GM23338 (cell line): ENCODE measurements at places on chromosomes 1 and 21.

GRCh38 chr1:156052862-156053767 is 483 bp downstream of the UBQLN4 start:
- DNase-seq = peak; percentile 94
- H3K27me3 ChIP-seq = no peaks in the 10 kb centered on the region
- H3K4me3 ChIP-seq = peak overlapping the region; percentile 93
- H3K27ac ChIP-seq = peak overlapping the region; percentile 84

DNA sequence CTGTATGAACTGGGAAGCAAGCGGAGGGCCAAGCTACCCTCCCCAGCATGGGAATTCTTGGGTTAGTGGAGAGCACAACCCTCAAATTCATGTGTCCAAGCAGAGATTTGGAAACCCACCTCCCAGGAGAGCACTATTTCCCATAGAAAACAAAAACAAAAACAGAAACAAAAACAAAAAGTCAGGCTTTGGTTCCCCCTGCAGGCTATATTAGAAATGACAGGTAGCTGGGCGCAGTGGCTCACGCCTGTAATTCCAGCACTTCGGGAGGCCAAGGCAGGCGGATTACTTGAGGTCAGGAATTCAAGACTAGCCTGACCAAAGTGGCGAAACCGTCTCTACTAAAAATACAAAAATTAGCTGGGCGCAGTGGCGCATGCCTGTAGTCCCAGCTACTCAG is 10.8 kb downstream of the MINDY1 start:
- no peak overlapping the region for H3K4me3 ChIP-seq
- peak overlapping the region; percentile 59; the same call in 1 of the 2 replicates for H3K27ac ChIP-seq
- H3K4me1 ChIP-seq = no peaks in the 10 kb centered on the region
- peak; percentile 66 for DNase-seq
- H3K27me3 ChIP-seq = no peaks in the 10 kb centered on the region
- no peaks in the 10 kb centered on the region for H3K36me3 ChIP-seq

DNA sequence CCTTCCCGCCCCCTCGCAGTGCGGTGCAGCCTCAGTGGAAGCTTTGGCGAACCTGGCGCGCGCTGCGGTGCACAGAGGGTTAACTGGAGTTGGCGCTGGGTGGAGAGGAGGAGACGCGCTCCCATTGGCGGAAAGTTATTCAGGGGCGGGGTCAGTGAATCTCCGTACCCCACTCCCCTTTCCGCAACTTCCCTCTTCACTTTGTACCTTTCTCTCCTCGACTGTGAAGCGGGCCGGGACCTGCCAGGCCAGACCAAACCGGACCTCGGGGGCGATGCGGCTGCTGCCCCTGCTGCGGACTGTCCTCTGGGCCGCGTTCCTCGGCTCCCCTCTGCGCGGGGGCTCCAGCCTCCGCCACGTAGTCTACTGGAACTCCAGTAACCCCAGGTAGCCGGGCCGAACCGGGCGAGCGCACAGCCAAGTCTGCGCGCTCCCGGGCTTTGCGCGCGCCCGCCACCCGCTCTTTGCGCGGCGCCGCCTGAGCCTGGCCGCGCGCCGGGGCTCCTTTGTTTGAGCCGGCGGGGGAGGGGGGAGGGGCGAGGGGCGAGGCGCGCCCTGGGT is at the start of gene EFNA4:
EFNA4 (plus strand) TSS at position 191 of the 561 bp plus-strand sequence; CDS start at position 275, 84 bp downstream.
- H3K27ac ChIP-seq = peak within 1 kb of the TSS; percentile 88; the same call in 1 of the 2 replicates
- peaks cover 16% of the 10 kb centered on the region for H3K4me1 ChIP-seq
- peaks cover 6% of the 10 kb centered on the region; the same call in 1 of the 2 replicates for H3K27me3 ChIP-seq
- DNase-seq = peak; percentile 98
- H3K36me3 ChIP-seq = no peaks in the 10 kb centered on the region

DNA sequence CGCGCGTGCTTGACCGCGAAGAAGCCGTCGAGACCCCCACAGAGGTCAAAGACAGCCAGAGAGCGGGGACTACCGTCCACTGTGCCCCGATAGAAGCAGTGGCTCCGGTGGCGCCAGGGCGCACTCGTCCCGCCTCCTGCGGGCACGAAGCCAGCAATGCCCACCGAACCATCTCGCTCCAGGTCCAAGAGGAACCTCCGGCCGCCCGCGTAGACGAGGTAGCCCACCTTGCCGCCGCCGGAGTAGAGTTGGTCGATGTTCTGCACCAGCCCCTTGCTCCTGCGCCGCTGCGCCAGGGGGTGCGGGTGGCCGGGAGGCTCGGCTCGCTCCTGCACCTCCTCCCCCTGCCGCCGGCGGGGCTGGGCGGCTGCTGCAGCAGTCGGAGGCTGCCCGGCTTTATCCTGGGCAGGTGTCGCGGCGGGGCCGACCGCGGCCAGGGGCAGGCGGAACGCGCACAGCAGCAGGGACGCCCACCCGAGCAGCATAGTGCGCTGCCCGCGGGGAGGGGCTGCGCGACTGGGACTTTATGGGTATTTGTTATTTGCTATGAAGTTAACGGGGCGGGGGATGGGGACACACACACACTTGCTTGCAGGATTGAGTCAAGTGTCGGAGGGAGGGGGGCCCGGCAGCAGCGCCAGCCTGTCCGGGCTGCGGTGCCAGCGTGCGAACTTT is 844 bp downstream of the ADAMTS5 start:
- H3K36me3 ChIP-seq = no peaks in the 10 kb centered on the region
- H3K27ac ChIP-seq = no peak overlapping the region
- H3K27me3 ChIP-seq = peaks cover 65% of the 10 kb centered on the region
- H3K4me1 ChIP-seq = peaks cover 6% of the 10 kb centered on the region
- peak; percentile 70 for DNase-seq

DNA sequence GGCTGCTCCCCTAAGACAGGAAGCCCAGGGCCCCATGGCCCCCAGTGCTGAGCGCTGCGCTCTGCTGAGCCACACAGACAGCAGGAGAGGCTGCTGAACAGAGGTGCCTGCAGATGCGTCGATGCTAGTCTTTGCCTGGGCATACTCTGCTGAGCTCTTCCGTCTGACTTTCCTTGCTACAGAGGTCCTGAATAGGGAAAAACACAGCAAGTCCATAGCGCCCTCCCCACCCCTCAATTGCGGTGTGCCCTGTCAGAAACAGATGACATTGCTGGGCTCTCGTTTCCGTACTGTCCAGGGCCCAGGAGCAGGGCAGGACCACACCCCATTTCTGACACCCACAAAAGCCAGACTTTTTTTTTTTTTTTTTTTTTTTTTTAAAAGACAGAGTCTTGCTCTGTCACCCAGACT is 252.5 kb downstream of the SDCCAG8 start:
- no peak overlapping the region for H3K4me3 ChIP-seq
- DNase-seq = no peak
- no peaks in the 10 kb centered on the region for H3K36me3 ChIP-seq
- H3K27ac ChIP-seq = no peak overlapping the region

GRCh38 chr1:103496014-103496635 is 29.4 kb upstream of the RNPC3 start:
- no peak overlapping the region for H3K4me3 ChIP-seq
- no peak overlapping the region for H3K27ac ChIP-seq
- H3K27me3 ChIP-seq = no peaks in the 10 kb centered on the region

GRCh38 chr1:103309786-103310185 is 201.5 kb upstream of the COL11A1 start:
- no peak overlapping the region for H3K27ac ChIP-seq
- no peak for DNase-seq
- no peaks in the 10 kb centered on the region for H3K36me3 ChIP-seq
- H3K4me1 ChIP-seq = no peaks in the 10 kb centered on the region

DNA sequence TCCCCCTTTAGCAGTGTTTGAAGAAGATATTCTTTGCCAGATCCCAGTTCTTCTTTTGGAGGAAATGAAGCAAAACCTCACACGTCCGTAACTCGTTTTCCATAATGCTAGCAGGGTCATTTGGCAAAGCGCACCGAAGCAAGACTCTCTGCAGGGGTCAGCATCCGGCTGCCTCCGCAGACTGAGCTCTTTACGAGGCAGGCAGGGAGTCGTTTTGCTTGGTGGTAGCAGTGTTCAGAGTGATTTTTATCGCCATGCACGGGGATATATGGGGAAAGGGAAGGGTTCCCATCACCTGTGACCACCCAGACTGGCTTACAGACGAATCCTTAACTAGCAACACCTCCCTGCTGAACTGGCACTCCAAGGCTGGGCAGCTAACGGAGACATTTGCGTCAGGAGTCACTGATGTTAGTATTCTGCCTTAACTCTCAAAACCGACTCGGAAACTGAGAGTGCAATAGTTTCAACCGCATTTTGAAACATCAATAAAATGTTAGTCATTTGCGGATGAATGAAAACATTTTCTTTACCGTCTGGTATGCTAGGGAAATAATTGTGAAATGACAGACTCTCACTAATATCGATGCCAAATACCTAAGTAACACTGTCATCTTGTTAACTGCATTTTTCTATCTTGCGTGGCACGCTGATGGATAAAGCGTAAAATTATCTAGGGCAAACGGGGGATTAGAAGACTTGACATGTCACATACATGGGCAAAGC is 2.2 kb upstream of the NEGR1 start:
- H3K36me3 ChIP-seq = no peaks in the 10 kb centered on the region
- peaks cover 48% of the 10 kb centered on the region for H3K27me3 ChIP-seq
- H3K4me3 ChIP-seq = peak overlapping the region; percentile 91
- peak; percentile 76 for DNase-seq

DNA sequence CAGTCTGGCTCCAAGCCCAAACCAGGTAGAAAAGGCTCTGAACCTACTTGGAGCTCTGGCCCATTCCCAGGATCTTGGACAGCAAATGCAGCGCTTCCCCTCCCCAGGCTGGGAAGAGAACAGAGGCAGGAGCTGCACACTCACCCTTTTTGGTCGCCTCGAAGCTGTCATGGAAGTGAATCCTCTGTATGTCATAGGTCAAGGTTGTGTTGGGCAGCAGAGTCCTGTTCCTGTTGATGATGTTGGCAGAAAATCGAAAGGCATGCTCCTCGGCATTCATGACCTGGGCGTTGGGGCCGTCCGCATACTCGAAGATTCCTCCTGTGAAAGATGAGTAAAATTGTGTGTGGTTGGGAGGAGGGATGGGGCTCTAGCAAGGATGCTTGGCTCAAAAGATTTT is 143.5 kb downstream of the GRIK3 start:
- no peaks in the 10 kb centered on the region for H3K36me3 ChIP-seq
- H3K4me3 ChIP-seq = no peak overlapping the region
- H3K27ac ChIP-seq = no peak overlapping the region
- H3K4me1 ChIP-seq = no peaks in the 10 kb centered on the region
- H3K27me3 ChIP-seq = no peaks in the 10 kb centered on the region

GRCh38 chr1:61659061-61659460 is 65.9 kb downstream of the TM2D1 start:
- no peaks in the 10 kb centered on the region for H3K27me3 ChIP-seq
- H3K4me3 ChIP-seq = no peak overlapping the region
- H3K27ac ChIP-seq = no peak overlapping the region
- H3K4me1 ChIP-seq = no peaks in the 10 kb centered on the region
- H3K36me3 ChIP-seq = no peaks in the 10 kb centered on the region

GRCh38 chr1:33273406-33273805 is 17.1 kb downstream of the ZNF362 start:
- H3K27ac ChIP-seq = no peak overlapping the region
- DNase-seq = no peak
- H3K36me3 ChIP-seq = no peaks in the 10 kb centered on the region
- H3K4me1 ChIP-seq = peaks cover 10% of the 10 kb centered on the region
- no peaks in the 10 kb centered on the region for H3K27me3 ChIP-seq
- no peak overlapping the region for H3K4me3 ChIP-seq

- H3K27me3 ChIP-seq = no peaks in the 10 kb centered on the region
- H3K27ac ChIP-seq = no peak overlapping the region
- no peaks in the 10 kb centered on the region for H3K36me3 ChIP-seq
- no peaks in the 10 kb centered on the region for H3K4me1 ChIP-seq
- no peak for DNase-seq
Observed at GRCh38 chr1:41670217-41670957, 185.9 kb upstream of the EDN2 start.

DNA sequence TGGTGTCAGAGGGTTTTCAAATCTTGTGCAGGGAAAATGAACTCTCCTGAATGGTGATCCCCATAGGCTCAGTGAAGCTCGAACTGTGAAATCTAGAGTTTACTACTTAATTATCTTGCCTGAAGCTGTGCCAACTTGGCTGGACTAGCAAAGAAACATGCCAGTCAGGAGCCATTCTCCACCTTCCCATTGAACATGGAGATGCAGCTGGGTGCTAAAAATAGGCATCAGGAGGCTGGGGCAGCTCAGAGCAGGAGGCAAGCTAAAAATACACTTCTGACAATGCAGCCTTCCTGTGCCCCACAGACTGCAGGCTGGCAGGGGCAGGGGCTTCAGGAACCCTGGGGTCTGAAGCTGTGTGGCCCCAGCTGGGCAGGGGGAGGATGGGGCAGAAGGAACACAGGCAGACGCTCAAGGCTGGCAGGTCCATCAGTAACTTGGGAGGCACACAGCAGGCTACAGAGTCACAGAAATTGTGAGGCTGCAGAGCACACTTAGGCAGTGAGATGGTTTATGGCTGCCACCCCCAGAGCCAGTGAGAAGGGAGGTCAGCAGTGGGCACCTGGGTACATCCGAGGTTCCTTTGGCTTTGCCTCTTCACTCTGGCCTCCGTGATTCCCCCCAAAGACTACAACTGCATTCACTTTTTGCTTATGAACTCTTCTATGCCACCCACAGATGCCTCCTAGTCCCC is 155.4 kb upstream of the KCND3 start:
- H3K36me3 ChIP-seq = no peaks in the 10 kb centered on the region
- no peak overlapping the region for H3K4me3 ChIP-seq
- no peaks in the 10 kb centered on the region for H3K27me3 ChIP-seq
- no peak for DNase-seq

DNA sequence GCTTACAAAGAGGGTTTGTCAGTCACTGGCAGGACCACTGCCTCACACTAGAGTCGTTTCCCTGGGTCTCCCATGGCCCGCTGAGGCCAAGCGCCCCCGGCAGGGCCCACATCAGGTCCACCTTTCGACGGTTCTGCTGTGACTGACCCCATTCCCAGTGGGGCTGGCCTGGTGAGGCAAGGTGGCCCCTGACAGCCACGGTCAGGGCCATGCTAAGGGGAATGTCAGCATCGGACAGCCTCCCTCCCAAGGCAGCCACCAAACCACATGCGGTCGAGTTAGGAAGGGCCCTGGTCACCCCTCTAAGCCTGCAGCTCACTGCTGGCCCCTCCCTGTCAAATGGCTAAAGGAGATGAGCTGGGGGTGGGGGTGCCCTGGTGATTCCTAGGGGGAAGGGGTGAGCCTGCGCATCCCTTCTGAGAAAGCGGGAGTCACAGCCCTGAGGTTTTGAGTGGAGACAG is 2.9 kb upstream of the KIF17 start:
- peaks cover 17% of the 10 kb centered on the region; the same call in 1 of the 2 replicates for H3K27me3 ChIP-seq
- H3K27ac ChIP-seq = no peak overlapping the region
- DNase-seq = no peak
- H3K4me3 ChIP-seq = no peak overlapping the region

- H3K36me3 ChIP-seq = no peaks in the 10 kb centered on the region
- H3K27me3 ChIP-seq = no peaks in the 10 kb centered on the region
- DNase-seq = no peak
- H3K4me3 ChIP-seq = no peak overlapping the region
- 0 out of 2 replicates have a peak, but pooled peaks cover 5% of the 10 kb centered on the region for H3K4me1 ChIP-seq
Observed at GRCh38 chr1:115067161-115067859, 22.0 kb downstream of the TSPAN2 start.
